ENCODE measurements at places on chromosomes 16 and 17.

GRCh38 chr17:56690441-56691291 lies 97.2 kb downstream of the NOG start:
- no peak for DNase-seq

GRCh38 chr16:7382521-7382920 lies 49.9 kb downstream of the RBFOX1 start:
- no peak for DNase-seq

DNA sequence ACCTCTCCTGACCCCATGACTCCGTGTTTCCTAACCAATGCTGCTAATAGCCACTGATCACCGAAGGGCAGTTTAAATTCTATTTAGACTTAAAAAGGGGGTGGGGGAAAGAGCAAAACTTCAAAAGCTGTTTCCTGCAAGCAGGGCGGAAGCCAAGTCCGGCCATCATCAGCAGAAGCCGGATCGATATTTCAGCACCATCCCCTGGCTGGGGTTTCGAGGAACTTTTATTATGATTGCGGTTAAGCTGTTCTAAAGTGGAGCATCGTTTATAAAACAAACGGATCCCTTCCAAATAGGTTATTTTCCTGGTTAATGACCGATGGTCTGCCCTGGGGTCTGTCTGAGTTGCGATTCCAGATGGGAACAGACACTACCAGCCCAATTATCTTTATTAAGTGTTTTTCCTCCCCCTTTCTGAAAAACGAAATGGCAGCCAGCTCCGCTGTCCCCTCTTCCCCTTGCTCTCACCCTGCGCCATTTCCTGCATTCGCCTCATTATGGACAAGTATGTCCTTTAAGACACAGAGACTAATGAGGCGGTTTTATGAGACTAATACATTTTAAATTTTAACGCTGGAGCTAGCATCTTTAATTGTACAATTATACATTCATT lies 76.1 kb upstream of the IRX3 start:
- DNase-seq = no peak

DNA sequence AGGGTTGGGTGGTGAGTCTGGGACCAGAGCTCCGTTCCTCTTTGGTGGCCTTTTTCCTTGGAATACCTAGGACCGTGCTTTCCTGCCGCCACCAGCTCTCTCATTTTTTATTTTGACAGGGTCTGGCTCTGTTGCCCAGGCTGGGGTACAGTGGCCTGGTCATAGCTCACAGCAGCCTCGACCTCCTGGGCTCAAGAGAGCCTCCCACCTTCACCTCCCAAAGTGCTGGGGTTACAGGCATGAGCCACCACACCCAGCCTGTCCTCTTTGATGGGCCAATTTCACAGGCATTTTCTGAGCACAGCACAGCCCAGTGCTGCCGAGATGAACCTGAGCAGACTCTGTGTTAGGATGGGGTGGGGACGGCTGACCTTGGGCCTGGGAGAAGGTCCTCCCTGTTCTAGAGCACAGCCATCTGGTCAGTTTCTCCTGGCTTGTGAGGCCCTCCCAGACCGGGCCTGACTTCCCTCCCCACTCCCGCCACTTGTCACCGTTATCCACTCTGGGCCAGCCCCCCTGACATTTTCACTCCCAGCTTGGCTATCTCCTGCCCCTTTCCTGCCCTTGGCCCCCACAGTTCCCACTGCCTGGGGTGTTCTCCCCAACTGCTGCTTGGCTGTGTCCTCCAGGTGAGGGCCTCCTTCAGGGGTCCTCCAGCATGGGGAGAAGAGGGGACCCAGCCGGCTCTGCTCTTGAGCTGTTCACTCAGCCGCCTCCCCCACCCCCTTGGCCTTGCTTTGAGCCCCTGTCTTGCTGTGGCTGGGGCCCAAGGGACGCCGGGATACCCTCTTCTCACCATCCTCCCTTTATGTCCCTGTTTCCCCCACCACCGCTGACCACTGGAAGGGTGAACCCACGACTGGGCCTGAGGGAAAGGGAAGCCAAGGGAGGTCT lies 5.0 kb downstream of the ADCY7 start:
- no peak for DNase-seq

DNA sequence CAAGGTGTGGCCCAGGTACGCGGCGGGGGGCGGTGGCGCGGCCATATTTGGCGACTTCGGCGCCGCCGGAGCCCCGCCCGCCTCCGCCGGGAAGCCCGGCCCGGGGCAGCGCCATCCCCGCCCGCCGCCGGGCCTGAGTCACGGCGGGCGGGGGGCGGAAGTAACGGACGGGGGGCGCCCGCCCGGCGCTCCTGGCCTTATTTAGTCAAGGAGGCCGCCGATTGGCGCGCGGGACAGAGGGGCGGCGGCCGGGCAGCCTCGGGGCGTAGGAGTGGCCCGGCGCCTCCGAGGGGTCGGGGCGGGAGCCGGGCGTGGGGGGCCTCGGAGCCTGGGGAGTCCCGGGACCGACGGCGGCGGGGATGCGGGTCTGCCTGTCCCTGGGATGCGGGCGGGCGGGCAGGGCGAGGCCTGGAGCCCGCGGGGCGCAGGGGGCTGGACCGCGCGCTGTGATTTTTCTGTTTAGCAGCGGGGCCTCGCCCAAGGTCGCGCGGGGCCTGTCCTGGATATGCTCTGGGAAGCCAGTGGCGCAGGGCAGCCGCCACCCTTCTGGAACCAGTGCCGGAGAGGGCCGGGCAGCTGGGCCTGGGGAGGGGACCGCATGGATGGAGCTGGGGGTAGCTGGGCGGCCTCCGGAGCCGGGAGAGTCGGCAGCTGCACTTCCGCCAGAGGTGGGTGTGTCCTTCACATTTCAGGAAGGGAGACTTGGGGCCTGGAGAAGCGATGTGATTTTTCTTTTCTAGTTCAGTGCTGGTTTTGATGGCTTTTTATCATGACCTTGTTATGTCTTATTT lies 2.3 kb upstream of the ACTG1 start:
- no peak for DNase-seq

DNA sequence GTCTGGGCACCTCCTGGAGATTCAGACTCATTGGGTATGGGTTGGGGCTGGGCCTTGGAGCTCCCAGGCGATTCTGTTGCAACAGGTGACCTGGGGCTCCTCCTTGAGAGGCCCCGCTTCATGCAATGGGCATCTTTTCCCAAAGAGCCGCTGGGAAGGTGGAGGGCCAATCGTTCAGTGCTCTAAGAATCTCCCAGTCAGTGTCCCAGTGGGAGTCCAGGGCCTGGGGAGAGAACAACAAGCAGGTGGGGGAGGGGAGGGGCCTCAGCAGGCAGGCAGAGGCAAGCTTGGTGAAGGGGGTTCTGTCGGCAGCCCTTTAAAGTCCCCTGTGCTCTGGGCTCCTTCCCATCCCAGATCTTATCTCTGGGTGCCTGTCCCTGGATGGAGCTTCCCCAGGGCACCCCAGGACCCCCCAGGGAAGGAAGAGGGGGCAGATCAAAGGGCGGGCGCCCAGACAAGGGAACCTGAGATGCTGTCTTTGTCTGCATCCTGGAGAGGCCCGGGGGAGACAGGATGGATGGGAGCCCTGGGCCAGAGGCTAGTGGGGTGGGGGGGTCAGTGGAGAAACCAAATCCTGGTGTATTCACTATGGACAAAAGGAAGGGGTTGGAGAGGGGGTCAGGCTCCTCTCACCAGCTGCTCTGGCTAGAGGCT lies 30.5 kb upstream of the NXPH3 start:
- DNase-seq = no peak

- no peak for DNase-seq
Measured at GRCh38 chr16:89407925-89408300, 82.4 kb downstream of the ANKRD11 start.

DNA sequence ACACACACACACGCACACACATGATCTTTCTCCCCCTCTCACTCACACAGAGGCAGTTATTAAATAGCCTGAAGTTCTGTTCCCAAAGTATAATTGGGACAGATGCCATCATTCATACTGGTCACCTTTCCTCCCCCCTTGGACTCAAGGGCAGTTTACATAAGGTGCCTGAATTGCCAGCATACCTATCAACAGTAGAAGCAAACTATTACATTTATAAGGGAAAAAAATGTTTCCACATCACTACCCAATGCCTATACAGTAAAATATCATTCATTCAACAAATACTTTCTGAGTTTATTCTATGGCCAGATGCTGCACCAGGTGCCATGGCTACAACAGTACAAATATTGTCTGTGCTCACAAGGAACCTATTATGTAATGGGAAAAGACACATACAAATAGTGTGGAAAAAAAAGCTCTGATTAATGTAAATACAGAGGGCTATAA lies 6.3 kb downstream of the CNTD1 start:
- no peak for DNase-seq

GRCh38 chr16:24049113-24049512 lies 207.0 kb upstream of the CACNG3 start:
- no peak for DNase-seq

DNA sequence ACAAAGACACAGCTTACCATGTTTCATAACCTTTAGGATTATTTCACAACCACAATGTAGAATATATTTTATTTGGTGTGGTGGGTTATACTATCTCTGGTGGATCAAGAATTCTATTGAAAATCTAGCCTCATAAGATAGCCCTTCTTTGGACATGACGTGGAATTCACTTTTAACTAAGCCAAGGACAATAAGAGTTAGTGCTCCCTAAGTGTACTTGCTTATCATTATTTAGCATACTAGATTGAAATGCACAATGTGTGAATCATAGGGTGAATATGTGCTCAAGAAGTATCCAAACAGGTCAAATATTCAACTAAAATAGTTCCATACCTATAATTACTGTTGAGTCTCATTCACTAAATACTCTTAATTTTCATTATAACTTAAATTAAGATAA lies 1179.5 kb upstream of the GOT2 start:
- DNase-seq = no peak

DNA sequence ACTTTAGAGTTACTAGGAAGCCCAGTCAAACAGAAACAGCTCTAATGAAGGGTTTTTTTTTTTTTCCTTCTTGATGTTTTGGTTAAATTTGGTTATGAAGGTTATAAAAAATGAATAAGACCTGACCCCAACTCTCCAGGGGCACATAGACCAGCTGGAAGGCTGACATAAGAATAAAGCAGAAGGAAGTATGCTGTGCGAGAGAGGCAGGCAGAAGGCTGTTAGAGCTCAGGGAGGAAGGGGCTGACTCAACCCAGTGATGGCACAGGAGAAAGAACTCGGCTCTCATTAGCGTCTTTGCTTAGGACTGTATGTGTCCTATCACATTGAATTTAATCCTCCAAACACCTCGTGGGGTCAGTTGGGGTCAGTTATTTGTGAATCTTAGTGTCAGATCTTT lies 474.6 kb downstream of the PMP22 start:
- no peak for DNase-seq

DNA sequence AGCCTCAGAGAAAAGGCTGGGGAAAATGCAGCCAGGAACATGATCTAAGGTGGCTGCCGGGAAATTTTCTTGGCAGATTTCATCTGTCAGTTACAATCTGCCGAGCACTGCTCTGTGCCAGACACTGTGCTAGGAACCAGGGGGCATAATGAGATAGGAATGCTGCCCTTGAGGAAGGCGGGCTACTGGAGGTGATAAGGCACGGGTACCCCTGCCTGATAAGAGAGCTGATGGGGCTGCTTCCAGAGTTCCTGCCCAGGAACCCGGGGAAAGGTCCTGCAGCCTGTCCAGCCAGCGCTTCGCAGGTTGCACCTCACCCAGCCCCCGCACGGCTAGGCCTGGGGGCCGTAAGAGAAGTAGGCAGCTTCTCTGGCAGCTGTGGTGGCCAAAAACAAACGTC lies 3.1 kb downstream of the SCNN1G start:
- no peak for DNase-seq

GRCh38 chr16:87050142-87050541 lies 267.1 kb downstream of the C16orf95 start:
- DNase-seq = no peak

DNA sequence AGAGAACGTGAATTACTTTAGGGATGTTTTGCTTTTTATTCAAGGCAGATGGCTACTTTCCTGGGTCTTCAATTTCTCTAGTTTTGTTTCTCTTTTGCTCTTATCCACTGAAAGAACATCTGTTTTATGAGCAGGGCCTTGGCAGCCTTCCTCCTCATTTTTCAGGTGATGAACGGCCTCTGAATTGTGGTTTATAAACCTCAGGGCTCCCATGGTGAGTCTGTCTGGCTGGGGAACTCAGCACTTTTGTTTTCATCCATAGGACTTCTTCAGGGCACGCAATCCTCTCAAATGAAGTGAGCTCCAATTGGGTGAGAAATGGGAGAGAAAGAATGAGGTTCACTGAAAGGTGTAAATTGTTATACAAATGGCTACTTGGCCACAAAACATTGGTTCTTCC lies 186.4 kb upstream of the ERCC4 start:
- DNase-seq = no peak

GRCh38 chr16:31354394-31355291 lies at the start of gene ITGAX:
Gene ITGAX, plus strand, starts transcription at chr16:31355176. Its CDS starts 79 bp downstream, at chr16:31355255.
- DNase-seq = peak; percentile 72

DNA sequence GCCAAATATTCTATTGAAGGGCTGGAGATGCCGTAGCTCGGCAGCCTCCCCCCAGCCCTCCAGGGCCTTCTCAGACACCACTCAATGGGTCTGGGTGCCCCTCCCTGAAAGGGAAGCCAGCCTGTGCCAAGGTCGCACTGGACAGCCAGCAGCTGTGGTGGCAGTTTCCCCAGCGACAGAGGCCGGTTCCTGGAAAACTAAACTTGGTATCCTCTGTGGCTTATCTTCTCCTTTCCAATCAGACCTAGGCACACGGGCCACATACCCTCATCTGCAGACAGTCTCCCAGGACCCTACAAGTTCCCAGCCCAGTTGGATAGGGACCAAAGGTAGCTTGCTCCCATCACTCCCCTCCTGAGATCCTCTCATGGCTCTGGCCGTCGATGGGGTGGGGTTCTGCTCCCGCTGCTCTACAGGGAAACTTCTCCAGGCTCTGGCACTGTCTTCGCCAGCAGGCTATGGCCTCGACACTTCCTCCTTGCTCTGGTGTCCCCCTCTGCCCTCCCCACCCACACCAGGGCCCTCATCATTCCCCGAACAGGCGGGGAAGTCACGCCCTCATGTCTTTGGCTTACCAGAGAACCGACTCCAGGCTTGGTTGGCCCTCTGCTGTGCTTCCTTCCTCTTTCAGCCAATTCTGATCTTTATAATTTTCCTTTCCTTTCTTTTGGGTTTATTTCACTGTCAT lies 18.3 kb upstream of the IL21R start:
- no peak for DNase-seq

DNA sequence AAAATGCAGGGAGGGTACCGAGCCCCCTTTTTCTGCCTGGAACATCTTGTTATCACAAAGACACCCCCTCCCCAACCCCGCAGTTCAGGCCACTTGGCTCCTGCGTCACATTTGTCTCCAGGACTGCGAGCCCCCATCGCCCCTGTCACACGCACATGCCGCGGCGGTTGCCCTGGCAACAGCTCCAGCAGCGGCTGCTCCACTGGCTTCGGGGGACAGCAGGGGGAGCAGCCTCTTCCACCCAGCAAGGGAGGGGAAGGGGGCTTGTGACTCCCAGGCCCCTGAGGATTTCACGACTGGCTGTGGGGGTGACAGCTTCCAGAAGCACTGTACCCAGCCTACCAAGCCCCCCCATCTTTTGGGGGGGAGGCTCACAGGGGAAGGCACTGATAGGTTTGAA lies 2.6 kb downstream of the BAIAP3 start:
- no peak for DNase-seq

All from GM12892 (cell line).